ENCODE measurements at places on chromosomes 1 and 21.

DNA sequence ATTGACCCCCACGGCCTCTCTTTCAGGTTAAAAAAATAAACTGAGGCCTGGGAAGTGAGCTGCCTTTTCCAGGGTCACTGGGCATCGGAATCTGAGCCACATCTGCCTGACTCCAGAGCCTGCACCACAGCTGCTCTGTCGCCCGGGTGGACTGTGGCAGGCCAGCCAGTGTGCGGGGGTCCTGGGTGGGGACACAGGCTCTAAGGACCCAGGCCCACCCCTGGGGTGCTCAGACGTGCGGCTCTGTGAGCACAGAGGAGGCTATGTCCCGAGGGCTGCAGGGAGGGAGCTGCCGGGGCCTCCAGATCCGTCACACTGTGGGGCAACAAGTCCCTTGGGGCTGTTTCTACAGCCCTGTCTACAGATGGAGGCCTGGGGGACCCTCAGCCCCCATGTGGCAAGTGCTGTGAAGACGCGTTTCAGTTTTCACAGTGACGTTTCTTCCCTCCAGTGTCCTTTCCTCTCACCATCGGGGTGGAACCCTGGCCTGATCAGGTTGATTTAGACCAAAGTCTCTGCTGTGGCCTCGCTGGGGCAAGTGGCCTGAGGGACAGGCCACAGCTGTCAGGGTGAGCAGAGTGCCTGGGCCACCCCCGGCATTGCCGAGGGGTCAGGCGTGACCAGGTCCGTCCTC, 39.2 kb upstream of the ACTRT2 start:
- no peak for DNase-seq

DNA sequence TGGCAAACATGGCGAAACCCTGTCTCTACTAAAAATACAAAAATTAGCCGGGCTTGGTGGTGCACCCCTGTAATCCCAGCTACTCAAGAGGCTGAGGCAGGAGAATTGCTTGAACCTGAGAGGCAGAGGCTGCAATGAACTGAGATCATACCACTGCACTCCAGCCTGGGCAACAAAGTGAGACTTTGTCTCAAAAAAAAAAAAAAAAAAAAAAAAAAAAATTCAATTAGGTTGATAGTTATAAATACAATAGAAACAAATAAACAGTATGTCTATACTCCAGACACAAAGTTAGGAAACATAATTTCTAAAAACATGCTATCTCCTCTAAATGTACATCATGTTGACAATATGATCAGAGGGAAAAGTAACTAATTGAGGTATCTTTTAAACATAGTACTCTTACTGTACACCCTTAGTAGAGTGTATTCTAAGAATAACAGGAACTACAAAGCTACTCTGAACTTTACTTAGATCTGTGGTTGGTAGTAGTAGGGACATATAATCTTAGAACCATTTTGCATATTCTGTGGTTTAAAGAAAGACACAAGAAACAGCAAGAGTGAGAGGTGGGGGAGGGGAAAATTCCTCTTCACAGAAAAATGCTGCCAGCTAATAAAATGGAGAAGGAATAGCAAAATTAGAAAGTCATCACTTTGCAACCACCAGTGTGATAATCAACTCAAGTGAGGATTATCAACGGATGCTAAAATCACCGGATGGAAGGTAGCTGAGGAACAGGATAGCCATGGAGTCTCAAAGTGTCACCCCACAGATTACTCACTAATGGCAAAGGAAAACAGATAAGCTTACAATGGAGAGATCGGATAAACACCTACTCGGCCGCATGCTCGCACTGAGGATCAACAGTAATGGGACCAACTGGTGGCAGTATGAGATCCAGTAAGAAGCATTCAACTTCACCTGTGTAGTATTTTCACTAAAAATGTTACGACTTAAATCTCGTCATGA, 35.0 kb downstream of the MTOR start:
- DNase-seq, result no peak

DNA sequence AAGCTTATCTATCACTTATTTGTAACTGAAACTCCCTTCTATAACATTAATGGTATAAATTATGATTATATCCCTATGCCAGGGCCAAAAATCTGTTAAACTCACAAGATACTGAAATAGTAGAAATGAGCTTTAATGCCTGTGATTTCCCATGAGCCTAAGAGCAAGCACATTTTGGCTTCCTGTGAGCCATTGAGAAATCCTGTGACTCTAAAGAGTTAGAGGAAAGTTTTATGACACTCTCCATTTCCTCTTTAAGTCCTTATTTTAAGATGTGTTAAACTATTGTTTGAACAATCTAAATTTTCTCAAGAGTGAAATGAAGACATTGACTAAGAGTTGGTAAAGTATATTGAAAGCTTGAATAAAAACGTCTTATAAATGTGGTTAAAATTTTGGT, 45.6 kb downstream of the SUCO start:
- no peak for DNase-seq

DNA sequence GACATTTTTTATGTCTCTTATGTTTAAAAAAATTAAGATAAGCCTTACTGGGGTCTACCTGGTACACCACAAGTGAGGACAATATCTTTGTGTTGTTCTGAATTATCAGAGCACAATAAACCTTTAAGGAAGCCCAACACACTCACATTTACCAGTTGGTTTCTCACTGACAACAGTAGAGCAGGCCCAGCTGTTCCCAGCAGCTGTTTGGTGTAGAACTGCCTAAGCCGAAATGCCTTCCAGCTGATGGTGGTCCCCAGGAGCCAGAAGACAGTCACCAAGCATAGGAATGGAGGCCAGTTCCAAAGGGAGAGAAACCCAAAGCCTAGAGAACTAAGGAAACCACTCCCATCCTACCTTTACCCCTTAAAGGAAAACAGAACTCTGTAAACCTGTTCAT, 428.6 kb upstream of the CAMK1G start:
- DNase-seq, result no peak

DNA sequence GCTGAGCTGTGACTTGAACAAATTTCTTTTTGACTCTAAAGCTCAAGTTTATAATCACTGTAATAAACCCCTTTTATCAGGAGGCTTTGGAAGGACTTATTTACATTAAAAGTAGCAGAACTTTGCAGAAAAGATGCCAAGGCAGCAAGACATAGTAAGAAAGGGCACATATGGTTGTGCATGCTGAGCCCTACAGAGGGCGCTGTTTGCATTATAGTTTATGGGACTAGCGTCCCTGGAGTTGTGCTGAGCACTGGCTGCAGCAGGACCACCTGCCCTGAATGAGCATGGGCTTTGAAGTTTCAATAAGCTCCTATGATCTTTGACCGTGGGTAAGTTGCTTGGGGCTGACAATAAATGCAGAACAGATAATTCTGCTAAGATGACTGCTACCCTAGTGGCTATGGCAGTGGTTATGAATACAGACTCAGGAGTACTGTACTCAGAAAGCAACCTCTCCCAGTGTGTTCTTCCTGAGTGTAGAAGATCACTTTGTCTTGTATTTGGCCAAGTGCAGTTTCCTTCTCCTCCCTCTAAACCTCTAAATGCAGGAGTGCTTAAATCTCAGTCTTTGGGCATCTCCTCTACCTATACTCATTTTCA, 45.4 kb upstream of the USP1 start:
- DNase-seq, result no peak

DNA sequence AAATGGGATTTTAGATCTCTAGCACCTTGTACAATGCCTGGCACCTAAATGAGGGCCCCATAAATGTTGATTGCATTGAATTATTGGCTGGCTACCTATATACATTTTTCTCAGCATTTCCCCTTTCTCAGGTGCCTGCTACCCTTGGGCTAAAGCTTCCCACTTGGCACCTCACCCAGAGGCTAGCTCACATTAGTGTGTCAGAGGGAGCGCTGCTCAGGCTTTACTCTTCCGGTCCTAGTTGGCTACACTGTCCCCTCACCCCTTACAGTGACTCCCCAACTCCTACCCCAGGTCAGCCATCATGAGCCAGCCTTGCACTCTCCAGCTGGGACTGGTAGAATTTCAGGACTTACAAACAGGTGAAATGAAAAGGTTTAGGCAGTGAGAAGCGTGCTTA, 9.5 kb downstream of the TRAF5 start:
- no peak for DNase-seq
